ENCODE measurements at places on chromosomes 16 and 17. TPM values are rescaled to one million over a fixed set of nuclear protein-coding genes. Genes with fewer than 3 reads are reported as not detected.

The ENPP7 gene
- not detected for total RNA-seq

The TLCD1 gene
- total RNA-seq: 20.7 TPM

The RNF222 gene
- not detected for total RNA-seq

The DLX4 gene
- not detected for total RNA-seq

The TP53TG3C gene
- not detected for total RNA-seq

The KRTAP17-1 gene
- total RNA-seq: not detected

The ZDHHC1 gene
- total RNA-seq: 10.6 TPM

The RAB26 gene
- total RNA-seq: 1.9 TPM

The ODAD4 gene
- total RNA-seq: 0.68 TPM

The GRAP gene
- 0.23 TPM for total RNA-seq

The IKZF3 gene
- total RNA-seq: not detected

The KRTAP4-4 gene
- not detected for total RNA-seq

The NR1D1 gene
- total RNA-seq: 1.2 TPM

The GPR179 gene
- total RNA-seq: not detected

The ZSCAN10 gene
- not detected for total RNA-seq

The PYDC1 gene
- not detected for total RNA-seq

The PYY gene
- total RNA-seq: not detected

The ALOX12B gene
- not detected for total RNA-seq

The PPM1E gene
- 0.23 TPM for total RNA-seq

The C1QL1 gene
- 13.5 TPM for total RNA-seq

The KRT14 gene
- total RNA-seq: 0.12 TPM

The PARD6A gene
- 1.5 TPM for total RNA-seq

The PRKAR1A gene
- 152 TPM for total RNA-seq

The LITAFD gene
- total RNA-seq: not detected

The NPIPB9 gene
- total RNA-seq: not detected
